ENCODE measurements at places on chromosomes 11 and 22.

GRCh38 chr11:118638726-118639125 is 31.3 kb downstream of the PHLDB1 start:
- H3K36me3 ChIP-seq: peaks cover 16% of the 10 kb centered on the region
- H3K27ac ChIP-seq: no peak overlapping the region
- peaks cover 29% of the 10 kb centered on the region for H3K4me1 ChIP-seq
- no peak for DNase-seq

DNA sequence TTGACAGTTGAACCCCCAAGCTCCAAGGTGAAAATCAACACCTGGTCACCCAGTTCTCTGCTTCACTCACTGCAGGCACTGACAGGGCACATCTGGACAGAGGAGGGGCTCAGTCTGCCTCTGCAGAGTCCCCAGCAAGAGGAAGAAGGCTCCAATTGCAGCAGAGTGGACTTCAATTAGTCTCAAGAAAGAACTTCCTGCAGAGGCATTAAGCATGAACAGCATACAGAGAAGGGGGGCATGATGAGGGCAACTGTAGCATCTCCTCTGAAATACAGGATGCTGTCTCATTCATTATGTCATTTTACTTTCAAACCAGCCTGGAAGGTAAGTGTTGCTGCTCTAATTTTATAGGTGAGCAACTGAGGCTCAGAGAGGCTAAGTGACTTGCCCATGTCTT is 11.1 kb downstream of the GDPD5 start:
- peaks cover 23% of the 10 kb centered on the region for H3K27me3 ChIP-seq
- H3K4me3 ChIP-seq: no peak overlapping the region
- DNase-seq: no peak
- no peaks in the 10 kb centered on the region for H3K4me1 ChIP-seq
- no peaks in the 10 kb centered on the region for H3K36me3 ChIP-seq

- H3K4me1 ChIP-seq: peaks cover 6% of the 10 kb centered on the region
- H3K27me3 ChIP-seq: no peaks in the 10 kb centered on the region
- H3K36me3 ChIP-seq: no peaks in the 10 kb centered on the region
- H3K27ac ChIP-seq: no peak overlapping the region
Measured at GRCh38 chr22:23608583-23608982, 23.5 kb downstream of the DRICH1 start.

GRCh38 chr22:23495614-23496444 is 84.3 kb downstream of the IGLL1 start:
- no peak overlapping the region for H3K27ac ChIP-seq
- DNase-seq: no peak
- no peak overlapping the region for H3K4me3 ChIP-seq
- no peaks in the 10 kb centered on the region for H3K36me3 ChIP-seq
- H3K27me3 ChIP-seq: peaks cover 36% of the 10 kb centered on the region
- H3K4me1 ChIP-seq: no peaks in the 10 kb centered on the region

DNA sequence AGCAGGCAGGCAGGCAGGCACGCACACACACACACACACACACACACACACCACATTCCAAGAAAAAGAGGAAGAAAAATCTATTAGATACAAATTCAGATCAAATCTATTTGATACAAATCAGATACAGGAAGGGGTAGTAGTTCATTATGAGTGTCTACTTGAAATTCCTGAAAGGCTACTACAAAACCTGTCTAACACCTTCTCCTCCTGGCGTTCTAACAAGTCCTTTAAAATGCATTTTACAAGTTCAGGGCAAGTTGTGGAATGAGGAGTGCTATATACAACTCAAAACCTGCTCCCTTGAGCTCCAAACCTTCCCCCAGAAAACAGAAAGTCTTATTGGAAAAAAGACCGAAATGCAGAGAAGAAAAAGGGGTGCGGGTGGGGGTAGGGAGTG is 476 bp downstream of the ARHGAP32 start:
- no peaks in the 10 kb centered on the region for H3K4me1 ChIP-seq
- H3K4me3 ChIP-seq: no peak overlapping the region
- no peak overlapping the region for H3K27ac ChIP-seq
- peaks cover 5% of the 10 kb centered on the region for H3K36me3 ChIP-seq
- H3K27me3 ChIP-seq: no peaks in the 10 kb centered on the region

DNA sequence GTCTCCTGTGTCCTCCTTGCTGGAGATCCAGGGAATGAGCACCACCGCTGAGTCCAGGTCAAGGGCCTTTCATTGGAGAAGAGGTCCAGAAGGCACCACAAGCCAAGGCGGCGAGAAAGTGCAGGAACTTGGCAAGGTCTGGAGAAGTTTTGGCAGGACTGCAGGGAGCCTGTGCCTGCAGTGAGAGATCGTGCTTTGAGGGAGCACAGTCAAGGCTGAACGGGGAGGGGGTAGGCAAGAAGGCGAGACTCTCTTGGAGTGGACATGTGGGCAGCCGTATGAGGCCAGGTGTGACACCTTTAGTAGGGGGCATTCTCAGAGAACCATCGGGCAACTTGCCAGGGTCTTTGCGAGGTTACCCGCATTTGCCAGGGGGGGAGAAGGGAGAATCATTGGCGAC is 30.5 kb downstream of the LRRC10B start:
- no peak for DNase-seq
- no peak overlapping the region for H3K4me3 ChIP-seq
- H3K27ac ChIP-seq: no peak overlapping the region
- H3K27me3 ChIP-seq: peaks cover 25% of the 10 kb centered on the region
- H3K36me3 ChIP-seq: peaks cover 1% of the 10 kb centered on the region

Data from HFFc6 (cell line).